ENCODE measurements at places on chromosomes 2 and 18. TPM values are rescaled to one million over a fixed set of nuclear protein-coding genes. Genes with fewer than 3 reads are reported as not detected.

- DNase-seq = no peak
These were observed 203.5 kb upstream of the TPO start for GRCh38 chr2:1209761-1210160.

GRCh38 chr2:113698892-113699447 is 57.5 kb downstream of the SLC35F5 start:
- no peak for DNase-seq

- no peak for DNase-seq
These were observed 256.1 kb downstream of the RPRM start for GRCh38 chr2:153222231-153223165.

RFX8 gene
- 0.38 TPM for total RNA-seq

DUSP19 gene
- 9.1 TPM for total RNA-seq

DNA sequence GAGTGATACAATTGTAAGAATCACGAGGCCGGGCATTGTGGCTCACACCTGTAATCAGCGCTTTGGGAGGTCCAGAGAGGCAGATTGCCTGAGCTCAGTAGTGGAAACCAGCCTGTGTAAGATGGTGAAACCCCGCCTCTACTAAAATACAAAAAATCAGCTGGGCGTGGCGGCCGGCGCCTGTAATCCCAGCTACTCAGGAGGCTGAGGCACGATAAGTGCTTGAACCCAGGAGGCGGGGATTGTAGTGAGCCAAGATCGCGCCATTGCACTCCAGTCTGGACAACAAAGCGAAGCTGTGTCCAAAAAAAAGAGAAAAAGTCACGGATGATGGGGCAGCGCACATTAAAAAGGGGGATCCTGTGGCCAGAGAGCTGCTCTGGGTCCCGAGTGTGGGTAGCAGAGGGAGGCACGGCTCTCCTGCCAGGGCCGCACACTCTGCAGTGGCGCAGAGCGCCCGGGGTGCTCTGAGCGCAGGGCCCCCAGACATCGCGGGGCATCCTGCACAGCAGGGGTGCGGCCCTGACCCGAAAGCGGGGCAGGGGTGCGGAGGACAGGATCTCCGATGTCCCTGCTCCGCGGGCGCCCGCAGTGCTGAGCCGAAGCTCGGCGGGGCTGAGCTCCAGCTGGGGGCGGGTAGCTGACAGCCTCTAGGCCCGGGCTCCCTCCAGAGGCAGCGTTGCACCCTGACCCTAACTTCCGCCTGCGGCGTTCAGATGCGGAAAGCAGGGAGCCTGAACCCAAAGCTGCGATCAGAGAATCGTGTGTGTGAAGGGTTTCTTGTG is 30.4 kb upstream of the RAB6D start:
- DNase-seq = no peak

ATOH8 gene
- 16.6 TPM for total RNA-seq

- no peak for DNase-seq
These were observed 28.3 kb downstream of the KLHL23 start for GRCh38 chr2:169761970-169762292.

LHCGR gene
- total RNA-seq = not detected

COL3A1 gene
- 826 TPM for total RNA-seq

DNA sequence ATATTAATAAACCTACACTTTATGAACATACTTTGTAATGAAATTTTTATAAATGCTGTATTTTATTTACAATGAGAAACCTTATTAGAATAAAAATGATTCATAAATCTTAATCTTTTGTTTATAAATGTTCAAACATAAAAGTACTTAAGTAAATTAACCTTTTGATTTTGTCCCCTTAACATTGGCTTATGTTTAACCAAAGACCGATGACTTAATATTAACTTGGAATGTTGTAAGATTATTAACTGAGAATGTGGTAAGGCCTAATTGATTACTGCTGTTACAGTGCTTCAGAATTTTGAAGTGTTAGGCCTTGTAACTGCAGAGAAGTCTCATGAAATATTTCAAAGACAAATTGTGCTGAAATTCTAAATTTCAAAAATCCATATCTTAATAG is 5.7 kb downstream of the CPS1 start:
- no peak for DNase-seq

DNA sequence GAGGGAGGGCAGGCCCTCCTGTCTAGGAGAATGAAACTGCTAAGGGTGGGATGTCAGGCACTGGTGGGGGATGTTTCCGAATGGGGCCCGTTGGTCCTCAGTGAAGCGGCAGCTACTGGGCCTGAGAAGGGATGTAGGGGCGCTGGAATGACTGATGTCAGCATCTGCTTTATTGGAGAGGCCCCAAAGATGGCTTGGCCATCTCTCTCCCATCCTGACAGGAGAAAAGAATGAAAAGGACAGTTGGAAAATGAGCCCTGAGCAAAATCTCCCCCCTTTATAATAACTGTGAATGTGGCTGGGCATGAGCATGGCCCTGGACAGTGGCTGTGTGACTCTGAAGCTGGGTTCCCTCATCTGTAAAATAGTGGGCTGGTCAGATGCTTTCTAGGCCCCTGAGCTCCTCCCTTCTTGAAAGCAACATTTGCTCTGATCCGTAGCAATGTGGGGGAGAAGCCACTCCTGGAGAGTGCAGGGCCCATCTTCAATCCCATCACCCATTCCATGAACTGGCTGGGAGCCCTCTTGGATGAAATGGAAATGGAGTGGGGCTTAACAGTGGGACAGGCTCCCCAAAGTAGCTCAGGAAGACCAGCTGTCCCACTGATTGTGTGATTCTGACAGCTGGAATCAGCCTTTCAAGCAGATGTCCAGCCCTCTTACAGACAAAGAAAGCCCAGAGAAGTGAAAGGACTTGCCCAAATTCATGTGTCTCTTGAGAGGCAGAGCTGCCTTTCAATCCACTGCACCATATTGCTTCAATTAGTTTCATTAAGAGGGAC is 232.7 kb upstream of the SMAD2 start:
- no peak for DNase-seq

DNA sequence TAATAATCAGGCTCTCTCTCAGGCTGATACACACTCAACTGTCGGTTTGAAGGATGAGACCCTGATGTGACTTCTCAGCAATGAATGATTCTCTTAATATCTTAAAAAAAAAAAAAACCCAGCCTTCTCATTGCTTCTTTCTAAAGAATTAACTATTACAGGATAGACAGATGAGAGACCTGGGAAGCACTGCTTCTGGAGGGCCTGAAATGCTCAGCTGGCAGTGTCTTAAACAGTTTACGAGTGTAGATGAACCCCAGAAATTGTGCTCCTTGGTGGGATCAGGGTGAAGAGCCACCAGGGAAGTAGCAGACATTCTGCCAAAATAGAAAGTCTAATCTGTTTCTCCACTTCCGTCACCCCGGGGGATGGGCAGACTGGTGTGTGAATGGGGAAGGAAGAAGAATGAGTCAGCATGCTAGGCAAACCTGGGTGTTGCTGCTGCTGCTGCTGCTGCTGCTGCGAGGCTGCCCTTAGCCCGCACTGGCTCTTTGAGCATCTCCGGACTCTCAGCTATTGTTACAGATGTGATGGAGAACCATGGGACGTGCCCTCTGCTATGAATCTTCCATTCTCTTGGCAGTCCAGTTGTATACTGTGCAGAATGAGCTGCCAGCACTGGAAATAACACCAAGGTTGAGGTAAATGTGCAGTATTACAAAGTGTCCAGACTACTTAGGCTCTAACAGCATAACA is 158.4 kb downstream of the SETBP1 start:
- DNase-seq = peak; percentile 88

DNA sequence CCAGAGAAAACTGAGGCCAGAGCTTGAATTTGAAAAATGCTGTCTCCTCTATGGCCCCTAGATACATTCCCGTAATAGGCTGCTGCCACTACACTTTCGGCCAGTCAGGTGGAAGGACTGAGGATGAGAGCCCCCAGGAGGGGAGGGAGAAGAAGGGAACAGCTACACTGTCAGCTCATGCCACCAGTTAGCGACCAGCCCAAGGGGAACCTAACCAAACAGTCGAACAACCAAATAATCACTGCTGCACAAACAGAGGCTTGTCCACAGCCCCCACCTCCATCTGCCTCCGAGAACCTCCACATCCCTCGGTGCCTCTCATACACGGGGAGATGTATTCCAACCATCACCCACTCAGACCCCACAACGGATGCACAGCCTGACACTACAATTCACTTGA is 7.3 kb downstream of the ZNF516 start:
- no peak for DNase-seq

GRCh38 chr2:158128168-158128973 is 26.7 kb downstream of the UPP2 start:
- DNase-seq = no peak

DNA sequence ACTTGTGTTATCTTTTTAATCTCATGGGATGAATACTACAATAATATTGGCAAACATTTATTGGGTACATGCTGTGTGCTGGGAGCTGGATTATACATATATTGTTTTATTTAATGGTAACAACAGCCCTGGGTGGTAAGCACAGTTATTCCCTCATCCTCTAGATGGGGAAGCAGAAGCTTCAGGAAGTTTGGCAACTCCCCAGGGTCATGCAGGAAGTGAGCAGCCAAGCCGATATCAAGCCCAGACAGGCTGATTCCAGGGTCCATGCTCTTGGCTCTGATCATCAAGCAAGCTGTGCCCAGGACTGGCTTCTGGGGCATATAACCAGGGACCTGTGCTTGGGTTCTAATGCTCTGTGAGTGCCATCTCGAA is 155.8 kb downstream of the ZNF516 start:
- DNase-seq = no peak

GDF7 gene
- 3.6 TPM for total RNA-seq

DNA sequence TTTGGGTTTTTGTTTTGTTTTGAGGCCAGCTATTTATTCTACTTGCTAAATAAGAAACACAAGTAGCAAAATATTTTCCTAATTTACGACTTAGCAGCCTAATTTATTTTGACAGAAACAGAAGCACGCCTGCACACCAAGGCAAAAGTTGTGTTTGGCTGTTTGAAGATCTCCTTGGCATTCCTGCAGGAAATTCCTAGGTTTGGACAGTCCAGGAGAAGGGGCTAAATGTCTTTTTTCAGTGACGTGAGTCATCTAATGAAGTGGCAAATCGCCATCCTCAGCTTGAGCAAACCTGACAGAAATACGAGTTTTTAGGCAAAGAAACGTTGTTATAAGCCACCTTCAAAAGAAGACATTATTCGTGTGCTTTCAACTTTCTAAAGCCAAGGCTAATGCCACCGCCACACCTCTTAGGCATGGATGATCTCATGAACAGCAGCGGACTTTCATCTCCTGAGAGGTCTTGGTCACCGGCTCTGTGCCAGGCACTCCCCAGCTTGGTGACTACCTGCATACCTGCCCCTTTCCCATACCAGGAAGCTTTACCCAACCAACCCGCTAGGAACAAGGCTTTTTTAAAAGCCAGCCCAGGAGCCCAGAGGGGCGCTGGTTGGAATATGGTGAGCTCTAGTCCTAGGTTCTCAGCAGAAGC is 30.9 kb downstream of the STK39 start:
- no peak for DNase-seq

DNA sequence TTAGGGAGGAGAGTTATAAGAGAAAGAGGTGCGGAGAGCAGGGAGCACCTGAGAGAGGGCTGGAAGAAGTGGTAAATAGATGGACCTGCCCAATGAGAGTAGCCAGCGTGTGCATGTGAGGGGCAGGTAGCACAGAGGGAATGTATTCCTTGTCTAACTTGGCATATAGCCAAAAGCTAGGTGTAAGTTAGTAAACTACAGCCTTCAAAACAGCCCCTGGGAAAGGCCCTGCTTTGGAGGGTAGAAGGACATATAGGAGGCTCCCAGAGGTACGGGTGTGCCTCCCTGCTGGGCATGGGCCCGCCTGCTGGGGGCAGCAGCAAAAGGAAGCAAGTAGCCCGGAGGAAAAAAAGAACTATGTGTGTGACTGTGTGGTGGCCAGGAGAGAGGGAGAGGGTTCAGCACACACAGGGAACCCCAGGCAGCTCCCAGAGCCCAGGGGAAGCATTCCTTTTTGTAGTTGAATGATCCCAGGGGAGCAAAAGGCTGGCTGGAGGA is 48.0 kb downstream of the TCF7L1 start:
- no peak for DNase-seq

- no peak for DNase-seq
These were observed 124.1 kb downstream of the MMADHC start for GRCh38 chr2:149463328-149464002.

GRCh38 chr2:120613742-120614571 is 121.7 kb upstream of the GLI2 start:
- DNase-seq = no peak
